ENCODE measurements at places on chromosomes 5 and 9. TPM values are rescaled to one million over a fixed set of nuclear protein-coding genes. Genes with fewer than 3 reads are reported as not detected.
A peak's percentile ranks its signal among the peaks of the same experiment; 100 is the strongest.

- DNase-seq, result no peak
- H3K27me3 ChIP-seq, result no peaks in the 10 kb centered on the region
- no peak overlapping the region for H3K27ac ChIP-seq
- peaks cover 2% of the 10 kb centered on the region for H3K4me1 ChIP-seq
Measured at GRCh38 chr9:20550326-20550725, 72.0 kb downstream of the MLLT3 start.

The PBX3 gene
- total RNA-seq, result 16.2 TPM

The LCNL1 gene
- total RNA-seq, result 0.19 TPM

DNA sequence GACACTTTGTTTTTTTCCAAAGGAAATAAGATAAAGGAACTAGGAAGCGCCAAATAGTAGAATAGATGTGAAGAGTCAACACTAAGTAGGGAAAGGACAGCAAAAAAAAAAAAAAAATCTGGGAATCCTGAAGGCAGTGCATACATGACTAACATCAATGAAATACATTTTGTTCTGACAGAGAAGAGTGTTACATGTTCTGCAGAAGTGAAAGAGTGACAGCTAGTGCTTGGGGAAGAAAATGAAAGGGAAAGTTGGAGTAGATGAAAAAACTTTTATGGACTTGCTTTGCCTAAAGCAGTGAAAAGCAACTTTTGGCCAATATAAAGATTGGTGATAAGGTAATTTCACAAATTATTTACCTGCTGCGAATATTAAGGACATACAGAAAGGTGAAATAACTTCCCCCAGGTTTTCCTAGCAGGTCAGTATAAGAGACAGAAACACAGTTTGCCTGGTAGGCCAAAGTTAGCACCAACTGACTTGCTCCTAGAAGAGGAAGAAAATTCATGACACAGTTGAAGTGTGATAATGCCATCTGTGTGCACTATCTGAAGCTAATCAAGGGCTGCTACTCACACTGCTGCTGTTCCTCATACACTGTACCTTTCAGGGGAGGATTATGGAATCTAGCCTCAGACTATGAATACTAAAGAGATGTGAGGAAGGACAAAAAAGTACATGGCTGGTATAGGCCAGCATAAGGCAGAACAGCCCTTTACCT is 38.6 kb downstream of the RANBP6 start:
- H3K27ac ChIP-seq, result no peak overlapping the region
- no peak overlapping the region for H3K4me3 ChIP-seq
- H3K4me1 ChIP-seq, result no peaks in the 10 kb centered on the region
- peak; percentile 5 for DNase-seq
- H3K36me3 ChIP-seq, result peaks cover 3% of the 10 kb centered on the region

DNA sequence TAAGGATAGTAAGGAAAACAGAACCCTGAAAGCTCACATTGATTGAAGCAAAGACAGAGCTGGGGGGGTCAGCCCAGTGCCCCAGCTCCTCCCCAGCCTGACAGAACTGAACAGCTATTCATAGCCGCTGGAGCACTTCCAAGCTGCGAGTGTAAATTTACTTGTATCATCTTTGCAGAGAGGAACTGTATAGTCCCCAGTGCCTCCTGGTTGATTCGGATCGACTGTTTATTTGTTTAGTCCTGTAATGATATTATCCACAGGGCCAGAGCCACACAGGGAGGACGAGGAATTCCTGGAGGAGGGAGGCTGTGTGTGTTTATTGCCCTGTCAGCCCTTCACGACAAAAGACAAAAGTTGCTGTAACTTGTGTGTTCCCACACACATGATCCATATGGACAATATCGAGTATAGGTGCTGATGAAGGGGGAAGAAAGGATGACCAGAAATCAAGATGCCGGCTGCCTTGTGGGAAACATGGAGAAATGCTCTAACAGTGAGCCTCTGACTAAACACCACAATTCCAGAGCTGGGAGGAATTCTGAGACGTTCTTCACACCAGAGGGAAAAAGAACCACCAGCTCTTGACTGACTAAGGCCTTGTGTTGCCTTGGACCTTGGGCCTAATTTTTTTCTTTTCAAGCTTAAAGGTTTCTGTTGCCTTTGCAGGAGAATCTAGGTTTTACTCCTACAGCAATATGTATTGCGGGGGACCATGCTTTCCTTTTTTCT is 31.1 kb downstream of the FOXD1 start:
- no peaks in the 10 kb centered on the region for H3K36me3 ChIP-seq
- H3K27me3 ChIP-seq, result peaks cover 79% of the 10 kb centered on the region
- no peak for DNase-seq
- no peak overlapping the region for H3K4me3 ChIP-seq
- H3K27ac ChIP-seq, result no peak overlapping the region

- H3K4me3 ChIP-seq, result no peak overlapping the region
- no peak overlapping the region for H3K27ac ChIP-seq
- H3K4me1 ChIP-seq, result no peaks in the 10 kb centered on the region
- H3K27me3 ChIP-seq, result no peaks in the 10 kb centered on the region
- H3K36me3 ChIP-seq, result no peaks in the 10 kb centered on the region
Measured at GRCh38 chr9:14453286-14453685, 139.3 kb upstream of the NFIB start.

DNA sequence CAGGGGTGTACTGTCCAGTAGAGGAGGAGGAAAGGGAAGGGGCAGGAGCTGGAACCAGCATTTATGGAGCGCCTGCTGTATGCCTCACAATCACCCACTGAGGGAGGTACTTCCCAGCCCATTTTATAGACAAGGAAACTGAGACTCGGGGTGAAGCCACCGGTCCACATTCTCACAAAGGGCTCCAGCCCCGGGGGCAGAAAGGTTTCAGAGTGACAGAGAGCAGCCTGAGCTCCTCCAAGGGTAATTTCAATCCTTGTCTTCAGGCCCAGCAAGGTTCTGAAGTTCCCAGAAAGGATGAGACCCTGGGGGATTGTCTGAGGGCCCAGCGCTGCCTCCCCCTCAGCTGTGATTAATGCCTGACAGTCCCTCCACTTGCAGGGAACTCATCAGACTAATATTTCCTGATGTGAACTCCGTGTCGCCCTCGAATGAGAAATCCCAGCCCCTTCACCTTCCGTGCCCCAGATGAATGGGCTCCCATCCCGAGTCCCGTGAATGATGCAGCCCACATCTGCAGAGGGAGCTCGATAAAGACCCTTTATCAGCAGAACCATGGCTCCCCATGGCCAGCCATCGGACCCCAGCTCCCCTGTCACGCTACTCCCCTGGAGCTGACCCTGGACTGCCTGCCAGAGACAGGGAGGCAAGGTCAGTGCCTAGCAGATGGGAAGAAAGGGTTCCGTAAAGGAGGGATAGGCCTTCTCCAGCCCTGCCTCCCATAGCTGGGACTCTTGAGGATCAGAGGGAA is 32.1 kb upstream of the MVB12B start:
- peaks cover 46% of the 10 kb centered on the region for H3K27me3 ChIP-seq
- no peak for DNase-seq
- no peak overlapping the region for H3K27ac ChIP-seq
- H3K4me3 ChIP-seq, result no peak overlapping the region
- no peaks in the 10 kb centered on the region for H3K36me3 ChIP-seq

DNA sequence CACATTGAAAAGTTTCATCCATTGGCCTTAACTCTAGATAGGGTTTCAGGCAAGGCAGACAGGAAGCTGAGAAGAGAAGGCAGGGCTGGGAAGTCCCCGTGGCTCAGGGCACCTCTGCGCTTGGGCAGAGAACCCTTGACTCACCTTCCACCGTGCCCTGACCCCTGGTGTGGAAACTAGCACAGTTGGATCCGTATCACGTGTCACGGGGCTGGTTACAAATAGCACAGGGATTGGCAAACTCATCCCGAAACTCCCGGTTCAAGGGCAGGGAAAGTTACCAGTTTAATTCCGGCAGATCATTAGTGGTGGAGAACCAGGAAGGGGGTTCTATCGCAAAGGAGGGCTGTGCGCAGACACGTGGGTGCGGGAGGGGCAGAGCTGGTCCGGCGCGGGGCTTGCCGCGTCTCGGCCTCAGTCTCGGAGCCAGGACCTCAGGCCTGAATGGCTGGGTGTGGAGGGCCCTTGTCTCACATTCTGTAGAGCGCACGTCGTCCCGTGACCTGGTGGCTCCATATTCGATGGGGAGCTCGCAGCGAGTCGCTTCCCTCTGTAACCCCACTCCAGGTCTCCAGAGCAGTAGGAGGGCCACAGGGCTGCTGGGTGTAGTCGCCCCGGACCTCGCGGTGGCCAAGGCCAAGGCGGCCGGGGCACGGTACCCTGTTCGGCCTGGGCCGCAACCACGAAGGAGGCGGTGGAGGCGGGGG is 771 bp upstream of the TMEM171 start:
- H3K4me1 ChIP-seq, result no peaks in the 10 kb centered on the region
- H3K27ac ChIP-seq, result no peak overlapping the region
- H3K4me3 ChIP-seq, result no peak overlapping the region
- no peak for DNase-seq
- H3K27me3 ChIP-seq, result peaks cover 69% of the 10 kb centered on the region
- H3K36me3 ChIP-seq, result no peaks in the 10 kb centered on the region

The ADAMTS13 gene
- total RNA-seq, result 0.94 TPM

DNA sequence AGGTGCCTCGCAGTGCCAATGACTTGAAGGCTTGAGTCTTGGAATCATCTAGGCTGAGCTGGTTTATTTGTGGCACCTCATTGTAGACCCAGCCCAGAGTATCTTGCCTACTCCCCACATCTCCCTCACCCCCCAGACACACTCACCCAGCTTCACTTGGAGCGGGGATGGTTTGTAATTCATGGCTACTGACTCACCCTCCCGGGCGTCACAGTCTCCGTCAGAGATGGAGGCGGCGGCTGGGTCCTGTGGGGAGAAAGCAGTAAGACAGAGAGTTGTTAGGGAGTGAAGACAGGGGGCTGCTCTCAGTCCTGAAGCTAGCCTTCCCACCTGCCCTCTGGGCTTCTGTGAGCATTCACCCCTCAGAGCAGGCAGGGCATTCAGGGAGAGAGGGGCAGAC is 29.0 kb upstream of the MYORG start:
- no peak overlapping the region for H3K4me3 ChIP-seq
- no peaks in the 10 kb centered on the region for H3K27me3 ChIP-seq
- no peak for DNase-seq
- peaks cover 21% of the 10 kb centered on the region for H3K36me3 ChIP-seq
- no peaks in the 10 kb centered on the region for H3K4me1 ChIP-seq

The BHMT2 gene
- 0.05 TPM for total RNA-seq

The ITK gene
- total RNA-seq, result 87.7 TPM

DNA sequence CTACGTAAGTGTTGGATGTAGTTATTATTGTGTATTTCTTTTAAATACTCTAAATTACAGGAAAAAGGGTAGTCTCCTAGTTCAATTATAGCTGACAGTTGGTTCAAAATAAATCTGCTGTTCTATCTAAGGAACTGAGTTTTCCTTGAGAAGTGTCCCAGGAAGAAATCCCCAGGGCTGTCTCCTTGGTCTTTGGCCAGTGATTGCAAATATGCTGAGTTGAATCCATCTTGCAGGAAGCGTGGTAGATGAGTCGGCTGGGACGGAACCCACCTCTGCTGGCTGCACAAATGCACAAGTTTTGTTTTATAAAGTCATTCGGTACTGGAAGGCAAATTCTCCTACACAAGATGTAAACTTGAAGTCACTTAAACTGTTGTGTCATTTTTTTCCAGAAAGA is 30.2 kb upstream of the HOMER1 start:
- H3K4me3 ChIP-seq, result no peak overlapping the region
- no peaks in the 10 kb centered on the region for H3K4me1 ChIP-seq
- no peak overlapping the region for H3K27ac ChIP-seq
- no peak for DNase-seq

DNA sequence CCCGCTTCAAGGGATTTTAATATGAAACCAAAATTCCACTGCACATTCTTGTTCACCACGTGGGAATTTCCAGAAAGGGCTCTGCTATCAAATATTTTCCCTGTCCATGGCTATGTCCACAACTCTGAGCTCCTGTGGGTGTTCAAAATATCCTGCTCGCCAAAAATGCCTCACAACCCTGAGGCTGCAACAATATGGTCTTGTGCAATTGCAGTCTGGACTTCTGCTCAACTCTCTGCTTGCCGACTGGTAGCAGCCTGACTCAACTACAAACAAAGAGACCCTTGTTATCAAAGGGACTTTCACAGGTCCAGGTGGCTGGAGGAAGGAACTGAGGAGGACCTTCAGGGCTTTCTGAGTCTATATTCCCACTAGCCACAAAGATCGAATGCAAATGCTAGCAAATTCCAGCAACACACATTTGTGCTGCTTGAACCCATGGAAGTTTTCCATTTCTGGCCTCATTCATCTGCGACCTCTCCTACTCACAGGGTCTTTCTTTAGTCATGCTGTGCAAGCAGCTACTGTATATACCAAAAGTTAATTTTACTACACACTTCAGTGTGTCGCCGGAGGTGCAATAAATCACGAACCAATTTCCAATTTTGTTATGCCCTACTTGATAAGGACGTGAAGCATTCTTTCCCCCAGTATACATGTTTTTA is 169.2 kb upstream of the SLC30A5 start:
- no peaks in the 10 kb centered on the region for H3K4me1 ChIP-seq
- H3K36me3 ChIP-seq, result no peaks in the 10 kb centered on the region
- H3K27me3 ChIP-seq, result no peaks in the 10 kb centered on the region
- DNase-seq, result no peak
- no peak overlapping the region for H3K4me3 ChIP-seq

The TRPM6 gene
- 0.47 TPM for total RNA-seq

DNA sequence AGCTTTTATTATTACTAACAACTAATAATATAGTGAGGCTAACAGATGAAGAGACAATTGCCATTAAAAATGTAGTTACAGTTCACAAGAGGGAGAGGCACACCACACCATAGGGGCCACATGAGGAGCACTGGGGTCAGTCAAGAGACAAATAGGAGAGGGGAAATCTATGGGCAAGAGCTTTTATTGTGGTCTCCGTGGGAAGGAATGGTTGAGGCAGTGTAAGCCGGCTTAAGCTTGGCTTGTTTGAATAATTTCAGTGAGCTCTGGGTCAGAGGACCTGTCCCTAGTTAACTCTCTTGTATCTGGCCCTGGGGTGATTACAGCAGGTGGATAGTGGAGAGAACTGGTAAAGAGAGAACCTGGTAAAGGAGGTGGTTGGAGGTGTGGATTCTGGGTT is 35.3 kb downstream of the OGN start:
- no peaks in the 10 kb centered on the region for H3K27me3 ChIP-seq
- H3K4me1 ChIP-seq, result no peaks in the 10 kb centered on the region
- H3K27ac ChIP-seq, result no peak overlapping the region
- no peak overlapping the region for H3K4me3 ChIP-seq
- no peaks in the 10 kb centered on the region for H3K36me3 ChIP-seq
- no peak for DNase-seq

DNA sequence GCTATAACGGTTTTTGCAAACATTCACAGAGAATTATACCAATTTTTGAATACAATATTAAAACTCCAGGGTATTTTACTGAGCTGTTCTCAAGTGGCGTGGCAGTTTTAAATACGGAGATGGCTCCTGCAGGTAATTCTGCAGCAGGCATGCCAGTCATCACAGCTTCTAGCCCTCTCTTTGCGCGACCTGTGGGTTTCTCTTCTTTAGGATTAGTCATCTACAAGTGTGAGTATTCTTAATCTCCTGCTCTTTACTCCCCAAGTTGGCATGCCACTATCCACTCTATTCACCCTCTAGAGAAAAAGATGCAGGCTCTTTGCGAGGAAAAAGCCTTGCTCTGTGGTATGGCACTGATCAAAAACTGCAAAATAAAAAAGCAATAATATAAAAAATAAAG is 43.9 kb downstream of the ANKRD31 start:
- no peaks in the 10 kb centered on the region for H3K36me3 ChIP-seq
- no peak overlapping the region for H3K4me3 ChIP-seq
- no peaks in the 10 kb centered on the region for H3K27me3 ChIP-seq
- no peaks in the 10 kb centered on the region for H3K4me1 ChIP-seq

Measured in thymus (tissue), 14 donors.